Stromal cell of bone marrow (primary cell): ENCODE measurements at places on chromosomes 13 and 19.

- no peak for DNase-seq
Observed at GRCh38 chr19:29370276-29370675, 155.5 kb upstream of the VSTM2B start.

DNA sequence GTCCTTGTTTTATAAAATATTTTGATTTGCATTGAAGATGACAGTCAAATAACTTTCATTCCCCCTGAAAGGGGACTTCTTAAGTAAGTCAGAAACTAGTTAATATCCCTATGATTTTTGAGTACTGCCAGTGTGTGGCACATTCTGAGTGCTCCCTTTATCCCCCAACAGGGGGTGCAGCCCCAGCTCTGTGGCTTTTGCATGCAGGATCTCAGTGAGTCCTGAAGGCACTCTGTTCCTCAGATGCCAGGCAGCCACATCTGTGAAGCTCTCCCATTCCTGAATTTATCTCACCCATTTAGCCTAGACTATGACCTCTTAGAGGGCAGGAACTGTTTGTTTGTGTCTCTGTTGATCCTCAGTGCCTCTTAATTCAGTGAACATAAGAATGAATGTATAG is 123.1 kb downstream of the CDK8 start:
- peak; percentile 4 for DNase-seq

DNA sequence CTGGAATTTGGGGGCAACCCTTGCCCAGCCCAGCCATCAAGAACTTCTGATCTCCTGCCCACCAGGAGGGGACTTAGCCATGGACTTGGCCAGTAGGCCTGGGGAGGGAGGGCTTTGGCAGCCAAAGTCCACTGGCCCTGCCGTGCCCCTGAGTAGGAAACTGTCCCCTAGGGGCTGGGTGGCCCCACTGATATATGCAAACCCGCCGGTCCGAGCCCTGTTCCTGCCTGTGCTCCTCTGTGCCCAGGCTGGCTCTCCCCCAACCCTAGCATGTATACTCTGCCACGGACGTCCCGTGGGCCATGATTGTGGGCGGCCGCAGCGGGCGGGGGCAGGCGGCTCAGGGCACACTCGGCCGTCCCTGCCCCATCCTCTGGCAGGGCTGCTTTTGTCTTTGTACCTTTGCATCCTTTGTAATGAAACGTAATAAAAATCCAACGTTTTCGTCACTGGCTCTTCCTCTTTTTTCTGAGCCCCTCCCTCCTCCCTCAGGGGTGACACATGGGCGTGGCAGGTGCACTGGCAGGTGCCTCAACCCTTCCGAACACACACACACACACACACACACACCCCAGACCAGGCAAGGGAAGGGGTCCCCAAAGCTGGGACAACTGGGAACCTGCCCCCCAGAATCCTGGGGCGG is 9.1 kb downstream of the COMP start:
- DNase-seq = no peak

GRCh38 chr13:85316506-85317025 is 482.7 kb downstream of the SLITRK6 start:
- no peak for DNase-seq

DNA sequence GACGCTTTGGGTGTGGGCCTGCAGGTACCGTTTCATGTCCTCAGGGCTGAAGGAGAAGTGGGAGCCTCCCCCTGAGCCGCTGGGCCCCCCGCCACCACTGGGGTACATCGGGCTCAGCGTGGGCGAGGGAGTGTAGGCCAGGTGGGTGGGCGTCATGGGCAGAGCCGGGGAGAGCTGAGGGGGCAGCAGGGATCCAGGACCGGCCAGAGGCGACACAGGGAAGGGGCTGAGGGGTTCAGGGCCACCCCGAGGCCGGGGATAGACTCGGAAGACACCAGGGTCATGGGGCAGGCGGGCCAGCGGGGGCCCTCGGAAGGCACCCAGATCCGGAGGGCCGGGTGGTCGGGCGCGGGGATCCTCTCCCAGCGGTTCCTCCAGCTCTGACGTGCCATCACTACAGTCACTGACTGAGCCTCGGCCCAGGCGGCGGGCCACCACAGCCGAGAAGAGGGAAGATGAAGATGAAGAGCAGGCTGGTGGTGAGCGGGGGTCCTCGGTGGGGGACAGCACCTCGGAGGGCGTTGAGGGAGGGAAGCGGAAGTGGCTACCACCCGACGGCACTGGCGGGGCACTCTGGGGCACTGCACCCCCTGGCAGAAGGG is 5.7 kb downstream of the ERF start:
- DNase-seq = no peak

DNA sequence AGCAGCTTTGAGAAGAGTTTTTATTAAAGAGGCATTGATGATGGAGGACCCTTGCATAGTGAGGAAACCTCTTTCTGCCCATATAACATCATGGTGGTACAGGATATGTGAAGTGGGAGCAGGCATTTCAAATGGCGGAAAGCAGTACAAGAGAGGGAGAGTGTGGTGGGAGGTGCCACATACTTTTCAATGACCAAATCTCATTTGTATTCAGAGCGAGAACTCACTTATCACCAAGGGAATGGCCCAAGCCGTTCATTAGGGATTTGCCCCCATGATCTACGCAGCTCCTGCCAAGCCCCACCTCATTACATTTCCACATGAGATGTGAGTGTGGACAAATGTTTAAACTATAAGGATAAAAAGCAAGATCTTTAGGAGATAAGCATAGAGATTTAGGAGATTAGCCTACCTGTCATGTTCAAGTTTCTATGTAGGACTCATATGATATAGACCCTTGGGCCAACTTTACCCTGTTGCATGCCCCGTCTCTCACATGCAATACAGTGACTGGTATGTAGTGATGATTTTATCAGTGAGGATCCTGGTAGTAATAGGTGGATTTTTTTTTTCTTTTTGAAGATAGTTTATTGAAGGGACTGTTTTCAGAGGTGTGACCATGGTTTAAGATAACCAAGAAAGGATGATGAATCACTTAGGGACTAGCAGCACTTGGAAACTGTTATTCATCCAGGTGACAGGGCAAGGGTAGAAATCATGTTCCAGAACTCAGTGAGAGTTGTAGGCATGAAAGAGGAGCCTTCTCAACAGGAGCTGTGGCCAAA is 38.3 kb downstream of the DNAJC15 start:
- DNase-seq = no peak

- no peak for DNase-seq
Observed at GRCh38 chr13:43003010-43003409, 11.0 kb upstream of the EPSTI1 start.

GRCh38 chr13:113245849-113246796 is 36.7 kb downstream of the CUL4A start:
- DNase-seq = no peak

DNA sequence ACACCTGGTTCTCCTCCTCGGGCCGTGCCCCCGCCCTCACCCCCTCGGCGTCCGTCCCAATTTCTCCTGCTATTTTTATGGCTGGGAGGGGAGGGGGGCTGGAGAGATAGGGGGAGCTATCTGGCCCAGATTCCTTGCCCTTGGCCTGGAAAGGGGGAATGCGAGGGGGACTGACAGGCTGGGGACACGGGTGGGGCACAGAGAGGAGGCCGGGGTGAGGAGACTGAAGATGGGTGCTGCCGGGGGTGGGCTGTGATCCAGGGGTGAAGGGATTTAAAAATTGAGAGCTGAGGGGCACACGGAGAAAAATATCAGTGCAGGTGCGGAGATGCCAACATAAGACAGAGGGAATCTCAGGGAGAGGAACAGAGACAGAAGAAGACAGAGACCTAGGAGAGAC is 2.3 kb downstream of the PRKCG start:
- no peak for DNase-seq

- DNase-seq = no peak
Observed at GRCh38 chr19:16168465-16169081, 4.8 kb downstream of the CIB3 start.

DNA sequence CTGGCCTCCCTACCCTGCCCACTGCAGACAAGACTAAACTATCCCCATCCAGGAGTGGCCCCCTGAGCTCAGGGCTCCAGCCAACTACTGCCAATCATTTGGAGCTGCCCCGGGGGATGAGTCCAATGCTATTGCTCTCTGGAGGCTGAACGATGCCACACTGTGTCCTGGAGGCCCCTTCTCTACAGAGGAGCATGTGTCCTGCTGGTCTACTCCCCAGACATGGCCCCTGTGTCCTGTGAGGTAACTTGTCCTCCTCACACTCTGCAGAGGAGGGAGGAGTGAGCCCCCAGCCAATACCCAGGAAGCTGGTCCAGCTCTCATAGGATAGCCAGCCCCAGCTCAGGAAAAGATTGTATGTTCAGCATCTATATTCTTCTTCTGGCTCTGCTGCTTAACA is 159.1 kb upstream of the GPR12 start:
- no peak for DNase-seq

GRCh38 chr13:91609353-91609752 is 210.9 kb downstream of the GPC5 start:
- peak; percentile 2 for DNase-seq

GRCh38 chr13:95327190-95327589 is 25.9 kb upstream of the ABCC4 start:
- DNase-seq = no peak

GRCh38 chr13:64819081-64819480 is 2411.1 kb downstream of the PCDH9 start:
- no peak for DNase-seq

DNA sequence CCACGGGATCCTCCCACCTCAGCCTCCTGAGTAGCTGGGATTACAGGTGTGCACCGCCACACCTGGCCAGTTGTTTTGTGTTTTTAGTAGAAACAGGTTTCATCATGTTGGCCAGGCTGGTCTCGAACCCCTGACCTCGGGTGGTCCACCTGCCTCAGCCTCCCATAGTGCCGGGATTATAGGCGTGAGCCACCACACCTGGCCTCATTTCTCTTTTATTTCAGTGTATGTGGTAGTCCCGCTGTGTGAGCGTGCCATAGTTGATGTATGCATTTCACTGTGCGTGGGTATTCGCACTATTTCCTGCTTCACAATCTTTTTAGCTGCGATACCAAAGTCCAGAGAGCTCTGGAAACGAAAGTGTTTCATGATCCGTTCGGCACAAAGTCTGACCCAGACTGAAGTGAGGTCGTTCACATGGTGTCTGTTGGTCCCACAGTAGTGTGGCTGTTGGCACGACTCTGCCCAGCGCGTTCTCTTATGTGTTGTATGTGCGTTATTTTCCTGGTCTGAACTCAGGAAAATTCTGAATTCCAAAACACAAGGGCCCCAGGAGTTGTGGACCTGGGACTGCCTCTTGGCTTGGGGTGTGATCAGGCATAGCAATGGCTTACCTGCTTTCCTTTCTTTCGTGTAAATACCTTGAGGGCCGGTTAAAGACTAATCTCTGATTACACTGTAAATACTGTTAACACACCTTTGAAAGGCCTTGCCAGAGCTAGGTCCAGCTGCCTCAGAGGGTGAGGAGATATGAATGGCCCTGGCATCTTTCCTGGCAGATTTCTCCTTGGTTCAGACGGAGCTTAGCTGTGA is 8.6 kb downstream of the EPN1 start:
- DNase-seq = no peak

DNA sequence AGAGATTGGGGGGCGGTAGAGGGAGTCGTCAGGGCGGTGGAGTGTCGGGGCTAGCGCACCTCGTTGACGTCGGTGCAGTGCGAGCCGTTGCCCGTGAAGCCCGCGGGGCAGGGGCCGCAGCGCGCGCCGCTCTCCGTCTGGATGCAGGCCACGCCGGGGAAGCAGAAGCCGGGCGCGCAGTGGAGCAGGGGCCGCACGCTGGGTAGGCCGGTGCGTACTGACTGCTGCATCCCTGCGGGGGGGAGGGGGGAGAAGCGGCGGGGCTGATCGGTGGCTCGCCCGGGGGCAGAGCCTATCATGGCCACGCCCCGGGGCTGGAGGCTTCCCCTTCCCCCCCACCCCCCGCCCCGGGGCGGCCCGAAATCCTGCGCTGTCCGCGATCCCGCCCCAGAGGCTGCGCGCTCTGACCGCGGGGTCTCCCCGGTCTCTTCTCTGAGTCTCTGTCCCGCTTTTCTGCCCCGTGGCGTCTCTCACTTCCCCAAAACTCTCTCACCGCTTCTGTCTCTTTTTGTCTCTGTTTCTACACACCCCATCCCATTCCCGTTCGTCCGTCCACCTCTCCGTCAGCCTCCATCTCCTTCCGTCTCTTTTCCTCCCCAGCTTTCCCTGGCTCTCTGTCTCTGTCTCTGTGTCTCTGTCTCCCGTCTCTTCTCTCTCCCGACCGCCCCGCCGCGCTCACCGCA is 1.1 kb downstream of the COMP start:
- no peak for DNase-seq

DNA sequence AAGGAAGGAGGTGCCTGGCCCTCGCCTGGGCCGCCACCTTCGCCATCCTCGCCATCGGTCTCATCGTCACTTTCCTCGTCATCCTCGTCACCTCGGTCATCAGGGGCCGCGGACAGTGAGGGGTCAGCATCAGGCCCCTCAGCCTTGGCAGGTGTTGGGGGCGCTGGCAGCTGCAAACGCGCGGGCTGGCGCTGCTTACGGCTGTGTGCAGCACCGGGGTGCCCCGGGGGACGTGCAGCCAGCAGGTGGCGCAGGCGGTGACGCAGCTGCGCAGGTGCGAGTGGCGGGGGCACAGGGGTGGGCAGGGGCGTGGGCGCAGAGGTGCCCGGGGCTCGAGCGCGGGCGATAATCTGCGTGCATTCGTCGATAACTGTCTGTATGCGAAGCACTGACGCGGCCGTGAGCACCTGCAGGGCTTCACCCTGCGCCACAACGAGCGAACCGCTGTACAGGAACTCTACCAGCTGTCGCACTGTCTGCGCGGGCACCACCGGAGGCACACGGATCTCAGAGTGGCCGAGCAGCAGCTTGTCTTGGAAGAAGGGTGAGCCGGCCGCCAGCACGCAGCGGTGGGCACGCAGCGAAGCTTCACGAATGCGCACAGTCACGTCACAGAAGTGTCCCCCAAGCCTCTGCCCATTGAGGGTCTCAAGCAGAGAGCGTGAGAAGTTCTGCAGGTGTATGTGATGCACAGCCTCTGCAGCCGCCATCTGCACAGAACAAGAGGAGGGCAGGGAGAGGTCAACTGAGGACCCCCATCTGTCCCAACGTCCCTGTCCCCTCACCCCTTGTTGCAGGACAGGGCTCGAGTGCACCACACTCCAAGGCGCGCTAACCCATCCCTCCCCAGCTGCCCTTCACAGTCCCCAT is 2.4 kb downstream of the ZBTB45 start:
- no peak for DNase-seq

- DNase-seq = no peak
Observed at GRCh38 chr19:34926361-34926684, 380 bp upstream of the ZNF30 start.

DNA sequence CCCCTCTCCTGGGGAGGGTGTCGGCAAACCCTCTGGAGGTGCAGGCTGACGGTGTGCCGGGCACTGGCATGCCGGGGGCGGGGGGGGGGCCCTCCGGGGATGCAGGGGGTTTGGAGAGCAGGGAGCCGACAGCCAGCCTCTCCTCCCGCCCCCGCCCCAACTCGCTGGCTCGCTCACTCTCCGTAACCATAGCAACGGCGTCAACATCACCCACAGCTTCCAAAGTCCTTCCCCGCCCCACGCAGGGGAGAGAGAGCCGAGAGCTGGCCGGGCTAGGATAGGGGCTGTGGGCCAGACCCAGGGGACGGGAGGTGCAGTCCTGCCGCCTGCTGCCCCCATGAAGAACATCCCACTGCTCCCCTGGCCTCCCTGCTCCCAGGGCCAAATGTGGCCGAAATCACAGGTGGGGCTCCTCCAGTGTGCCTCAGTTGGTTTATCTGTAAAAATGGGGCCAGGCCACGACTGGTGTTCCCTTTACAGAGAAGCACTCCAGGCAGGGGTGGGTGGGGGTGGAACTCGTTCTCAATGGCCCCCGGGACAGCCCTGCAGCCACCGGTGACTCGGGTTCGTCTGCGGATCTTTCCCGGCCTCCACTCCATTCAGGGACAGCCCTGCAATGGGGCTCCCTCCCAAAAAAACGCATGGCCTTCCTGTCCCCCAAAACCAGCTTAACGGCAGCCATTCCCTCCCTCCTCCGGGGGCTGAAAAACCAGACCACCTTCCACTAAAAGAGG is 3.2 kb downstream of the KLF16 start:
- peak; percentile 64 for DNase-seq
